Coronary artery (tissue), 2 donors: ENCODE measurements at places on chromosomes 3 and 15.

DNA sequence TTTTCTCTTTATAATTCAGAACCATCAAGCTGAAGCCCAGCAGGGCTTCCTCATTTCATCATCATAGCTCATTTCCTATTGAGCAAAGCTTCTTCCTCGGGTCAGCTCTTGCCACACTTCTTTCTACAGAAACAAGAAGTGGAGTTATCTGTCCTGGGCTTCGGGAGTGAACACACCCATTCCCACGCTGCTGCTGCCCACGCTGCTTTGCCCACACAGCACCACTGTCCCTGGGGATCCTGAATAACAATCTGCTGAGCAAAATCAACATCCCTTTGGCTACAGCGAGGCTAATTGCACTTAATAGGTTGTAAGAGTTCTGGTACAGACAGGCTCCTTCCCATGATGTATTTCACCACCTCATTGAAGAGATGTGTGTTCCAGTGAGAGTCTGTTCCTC lies 23.7 kb downstream of the CEP19 start:
- DNase-seq = no peak

DNA sequence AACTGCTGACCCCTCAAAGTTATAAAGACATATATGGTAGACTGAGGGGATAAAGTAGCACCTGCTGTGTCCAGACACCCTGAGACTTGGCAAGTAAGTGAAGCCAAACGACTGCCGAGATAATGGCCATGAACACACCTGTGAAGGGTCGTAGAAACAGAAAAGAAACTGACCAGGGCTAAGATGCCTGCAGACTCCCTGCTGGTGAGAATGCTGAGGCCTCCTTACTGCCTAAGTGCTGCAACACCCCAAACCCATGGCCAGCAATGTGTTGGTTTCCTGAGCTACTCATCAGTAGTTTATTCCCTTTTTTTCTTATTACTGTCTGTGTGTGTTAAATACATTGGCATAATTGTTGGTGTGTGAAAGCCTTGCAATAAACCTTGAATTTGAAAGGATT lies 233.8 kb downstream of the ZNF385D start:
- no peak for DNase-seq

DNA sequence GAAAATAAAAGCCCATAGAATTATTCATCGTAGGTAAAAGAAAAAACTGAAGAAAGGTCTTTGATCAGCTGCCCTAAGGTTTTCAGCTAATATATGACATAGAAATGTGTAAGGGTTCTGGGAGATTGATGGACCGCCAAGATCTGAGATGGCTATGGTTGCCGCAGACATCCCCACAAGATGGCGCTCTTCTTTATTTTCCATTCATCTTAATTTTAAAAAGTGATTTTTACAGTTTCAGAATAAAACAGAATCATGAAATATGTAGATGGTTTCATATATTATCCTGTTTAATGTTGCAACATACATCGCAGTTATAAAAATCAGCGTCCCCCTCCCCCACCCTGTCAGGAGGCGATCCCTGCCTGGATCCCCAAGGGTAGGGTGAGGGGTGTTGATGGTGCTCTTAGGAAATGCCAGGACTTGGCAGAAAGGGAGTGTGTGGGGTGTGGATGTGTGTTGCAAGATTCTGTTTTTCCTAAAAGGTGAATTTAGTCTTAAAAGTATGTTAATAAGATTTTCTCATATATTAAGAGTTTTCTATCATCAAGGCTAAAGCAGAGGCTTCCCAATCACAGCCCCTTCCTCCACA lies 68.8 kb downstream of the ANXA2 start:
- DNase-seq = no peak

GRCh38 chr3:57992452-57993213 lies 15.6 kb upstream of the FLNB start:
- DNase-seq = no peak

DNA sequence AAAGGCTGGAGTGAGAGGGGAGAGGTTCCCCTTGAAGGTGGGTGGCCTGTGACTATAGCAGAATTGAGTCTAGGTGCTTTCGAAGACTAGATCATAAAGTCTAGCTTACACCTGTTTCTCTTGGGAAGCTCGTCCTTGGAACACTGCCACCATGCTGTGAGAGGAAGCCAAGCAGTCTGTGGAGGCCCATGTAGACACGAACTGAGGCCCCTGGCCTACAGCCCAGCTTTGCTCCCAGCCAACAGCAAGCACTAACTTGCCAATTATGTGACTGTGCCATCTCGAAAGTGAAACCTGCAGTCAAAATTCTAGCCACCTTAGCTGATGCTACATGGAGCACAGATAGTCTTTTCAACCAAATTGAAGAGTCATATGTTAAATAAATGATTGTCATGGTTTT lies 190.5 kb upstream of the NECTIN3 start:
- no peak for DNase-seq

- no peak for DNase-seq
These were observed 20.2 kb downstream of the CRABP1 start for GRCh38 chr15:78360367-78360801.

GRCh38 chr3:26675336-26675735 lies 52.8 kb downstream of the LRRC3B start:
- DNase-seq = no peak

GRCh38 chr3:49454898-49455681 lies 15.0 kb upstream of the DAG1 start:
- DNase-seq = no peak

DNA sequence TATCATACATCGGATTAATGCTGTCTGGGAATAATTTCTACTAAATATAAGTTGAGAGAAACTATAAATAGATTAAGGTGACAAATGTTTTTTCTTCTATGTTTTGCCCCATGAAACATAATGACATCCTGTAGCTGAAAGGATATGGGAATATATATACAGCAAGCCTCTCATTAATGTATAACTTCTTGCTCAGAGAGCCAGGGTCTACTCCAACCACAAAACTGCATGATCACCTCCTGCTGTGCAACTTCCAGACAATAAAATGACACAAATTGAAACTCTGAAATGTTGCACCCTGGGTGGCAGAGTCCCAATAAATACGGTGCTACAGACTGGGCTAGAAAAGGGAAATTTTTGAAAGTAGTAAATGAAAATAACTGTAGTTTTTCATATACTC lies 571.9 kb upstream of the CBLB start:
- DNase-seq = no peak

- peak; percentile 94 for DNase-seq
These were observed at the start of gene FEM1B for GRCh38 chr15:68277603-68278344. Gene FEM1B, plus strand, starts transcription at chr15:68277745. Its CDS starts 673 bp downstream, at chr15:68278418.

DNA sequence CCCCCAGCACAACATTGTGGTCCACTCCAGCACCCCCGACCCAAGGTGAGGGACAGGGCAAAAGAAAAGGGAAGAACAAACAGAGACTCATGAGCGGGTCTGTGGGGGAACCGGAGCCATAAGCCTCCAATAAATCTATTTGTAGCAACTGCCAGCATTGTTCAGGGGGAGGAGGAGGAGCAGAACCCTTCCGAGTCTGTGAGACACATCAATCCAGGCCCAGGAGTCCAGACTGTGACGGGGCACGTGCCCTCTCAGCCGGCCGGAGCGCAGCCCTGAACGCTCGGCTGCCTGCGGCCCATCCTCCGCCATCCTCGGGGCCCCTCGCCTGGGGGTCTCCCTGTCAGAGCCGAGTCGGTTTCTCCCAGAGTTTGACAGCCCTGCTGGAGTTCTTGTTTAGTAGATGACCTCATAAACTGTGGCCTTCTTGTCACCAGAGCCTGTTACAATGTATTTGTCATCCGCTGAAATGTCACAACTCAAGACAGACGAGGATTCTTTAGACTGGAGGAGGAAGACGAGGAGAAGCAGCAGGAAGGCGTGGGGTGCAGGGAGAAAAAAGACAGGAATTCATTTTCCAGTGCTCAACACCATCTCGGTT lies 47.9 kb downstream of the TLE3 start:
- DNase-seq = no peak

GRCh38 chr15:66567897-66568296 lies 2.1 kb upstream of the LCTL start:
- no peak for DNase-seq

DNA sequence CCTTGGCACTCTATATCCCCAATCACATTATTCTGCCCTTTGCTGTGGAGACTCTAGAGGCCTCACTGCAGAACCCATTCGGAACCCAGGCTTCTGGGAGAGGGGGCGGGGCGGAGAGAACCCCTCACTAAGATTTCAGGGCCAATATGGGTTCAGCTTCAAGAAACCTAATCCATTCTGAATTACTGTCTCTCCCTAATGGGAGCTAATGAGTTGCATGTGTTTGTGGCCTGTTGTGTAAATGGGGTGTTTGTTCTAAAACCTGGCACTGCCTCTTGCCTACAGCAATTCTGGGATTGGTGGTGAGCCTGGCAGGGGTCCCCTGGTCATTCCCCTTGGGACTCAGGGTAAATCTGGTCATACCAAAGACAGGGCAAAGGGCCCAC lies 605 bp upstream of the RASL12 start:
- DNase-seq = no peak

- no peak for DNase-seq
These were observed 101.4 kb upstream of the LRIG1 start for GRCh38 chr3:66602237-66602636.

DNA sequence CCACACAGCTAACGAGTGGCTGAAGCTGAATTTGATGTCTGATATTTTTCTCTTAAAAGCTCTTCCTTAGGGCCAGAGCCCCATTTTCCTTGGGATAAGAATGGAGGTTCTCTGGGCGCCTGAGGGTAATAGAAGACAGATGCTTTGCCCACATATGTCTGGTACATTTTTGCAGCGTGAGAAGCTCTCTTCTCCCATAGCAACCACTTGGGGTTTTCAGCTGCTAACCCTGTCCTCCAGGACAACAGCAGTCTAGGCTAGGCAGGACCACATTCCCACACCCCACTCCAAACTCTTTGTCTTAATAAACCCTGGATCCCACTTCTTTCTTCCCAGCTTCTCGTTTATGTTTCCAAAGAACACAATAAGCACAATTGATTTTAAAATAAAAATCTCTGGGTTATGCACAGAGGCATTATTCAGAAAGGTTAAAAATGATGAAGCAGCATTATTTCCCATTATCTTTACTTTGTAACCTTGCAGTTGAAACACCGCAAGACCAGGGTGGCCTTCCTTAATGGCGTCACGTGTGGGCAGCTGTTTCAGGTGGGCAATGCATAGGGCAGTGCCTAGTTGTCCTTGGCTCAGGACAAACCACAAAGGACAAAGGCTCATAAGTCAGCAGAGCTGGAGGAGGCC lies 56.5 kb upstream of the NTRK3 start:
- no peak for DNase-seq

DNA sequence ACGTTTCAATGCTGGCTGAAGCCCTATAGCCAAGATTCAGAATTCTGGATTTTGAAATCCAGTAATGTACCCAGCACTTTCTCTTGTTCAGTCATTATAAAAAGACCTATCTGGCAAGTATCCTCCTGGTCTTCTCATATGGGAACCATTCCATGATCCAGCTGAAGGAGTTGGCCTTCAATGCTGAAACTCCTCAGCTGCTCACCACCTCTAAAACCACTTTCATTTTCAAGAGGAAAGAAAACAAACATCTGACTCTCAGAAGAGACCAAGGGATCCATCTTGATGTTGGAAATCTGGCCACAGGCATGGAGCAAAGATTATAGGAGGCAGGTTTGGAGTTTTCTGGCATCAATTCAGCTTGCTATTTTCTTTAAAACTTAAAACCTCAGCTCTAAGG lies 235.4 kb downstream of the FMN1 start:
- DNase-seq = no peak

DNA sequence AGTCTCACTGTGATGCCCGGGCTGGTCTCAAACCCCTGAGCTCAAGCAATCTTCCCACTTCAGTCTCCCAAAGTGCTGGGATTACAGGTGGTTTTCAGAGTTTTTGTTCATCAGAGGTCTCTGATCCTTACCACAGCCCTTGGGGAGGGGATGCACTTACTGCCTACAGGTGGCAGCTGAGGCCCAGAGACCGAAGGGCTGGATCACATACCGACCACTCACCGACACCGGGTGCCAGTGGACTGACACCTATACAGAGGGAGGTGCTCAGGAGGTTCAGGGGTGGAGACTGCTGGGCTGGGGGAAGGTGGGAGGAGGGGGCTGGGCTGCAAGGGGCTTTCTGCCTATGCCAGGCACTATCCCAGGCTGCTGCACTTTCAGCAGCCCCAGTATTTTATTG lies 19.5 kb downstream of the DUSP7 start:
- no peak for DNase-seq
